SW480 (cell line): ENCODE measurements at places on chromosomes 13 and 19.

GRCh38 chr13:87999788-88000187 lies 328.6 kb downstream of the SLITRK5 start:
- no peak for DNase-seq

DNA sequence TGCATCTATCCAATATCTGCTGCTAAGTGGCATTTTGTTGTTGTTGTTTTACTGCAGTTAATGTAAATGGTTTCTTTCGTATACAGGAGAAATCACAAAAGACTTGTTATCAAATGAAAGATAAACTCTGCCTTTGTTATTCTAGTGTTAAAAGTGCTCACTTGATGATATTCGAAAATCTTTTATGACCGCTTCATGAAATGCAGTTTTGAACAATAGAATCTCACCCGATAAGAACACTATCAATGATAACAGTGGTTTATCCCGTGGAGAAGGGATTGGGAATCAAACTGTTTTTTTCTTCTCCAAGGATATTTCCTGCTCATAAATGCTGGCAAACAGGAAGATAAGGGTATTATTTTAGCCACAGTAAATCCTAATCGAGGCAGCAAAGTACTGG lies 1366.3 kb downstream of the OLFM4 start:
- DNase-seq = no peak

DNA sequence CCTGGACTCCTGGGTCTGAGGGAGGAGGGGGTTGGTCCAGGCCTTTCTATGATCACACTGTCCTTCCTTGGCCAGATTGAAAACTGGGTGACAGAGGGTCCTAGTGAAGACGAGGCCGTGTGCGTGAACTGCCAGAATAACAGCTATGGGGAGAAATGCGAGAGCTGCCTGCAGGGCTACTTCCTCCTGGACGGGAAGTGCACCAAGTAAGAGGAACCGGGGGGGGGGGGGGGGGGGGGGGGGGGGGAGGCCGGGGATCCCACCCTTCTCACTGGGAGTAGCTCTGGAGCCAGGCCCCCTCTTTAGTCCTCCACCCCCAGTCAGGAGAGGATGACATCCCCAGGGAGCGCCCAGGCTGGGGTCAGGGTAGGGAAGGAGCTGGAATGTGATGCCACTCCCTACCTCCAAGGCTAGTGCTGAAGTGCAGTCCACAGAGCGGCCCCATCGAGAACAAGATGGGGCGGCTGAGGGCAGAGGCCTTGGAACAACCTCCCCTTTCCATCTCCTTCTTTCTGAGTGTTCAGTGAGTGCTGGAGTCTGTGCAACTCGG lies 19.4 kb downstream of the CNFN start:
- no peak for DNase-seq

GRCh38 chr13:20780317-20780716 lies 6.6 kb upstream of the EEF1AKMT1 start:
- DNase-seq = no peak

DNA sequence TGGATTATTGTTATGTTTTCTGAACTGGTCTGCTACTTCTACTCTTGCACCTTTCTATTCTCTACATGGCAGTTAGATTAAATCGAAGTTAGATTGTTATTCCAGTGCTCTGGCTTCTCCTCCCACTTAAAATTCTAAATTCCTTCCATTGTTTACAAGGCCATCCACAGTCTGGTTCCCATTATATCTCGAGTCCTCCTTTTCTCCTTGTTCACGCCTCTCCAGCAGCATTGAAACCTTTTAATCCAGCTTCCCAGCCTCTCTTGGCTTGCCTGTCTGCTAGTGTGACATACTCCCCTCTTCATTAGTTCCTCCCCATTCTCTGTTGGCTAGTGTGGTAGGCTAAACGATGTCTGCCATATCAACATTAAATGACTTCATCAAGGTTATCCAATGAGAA lies 54.5 kb downstream of the DNAJC15 start:
- no peak for DNase-seq

DNA sequence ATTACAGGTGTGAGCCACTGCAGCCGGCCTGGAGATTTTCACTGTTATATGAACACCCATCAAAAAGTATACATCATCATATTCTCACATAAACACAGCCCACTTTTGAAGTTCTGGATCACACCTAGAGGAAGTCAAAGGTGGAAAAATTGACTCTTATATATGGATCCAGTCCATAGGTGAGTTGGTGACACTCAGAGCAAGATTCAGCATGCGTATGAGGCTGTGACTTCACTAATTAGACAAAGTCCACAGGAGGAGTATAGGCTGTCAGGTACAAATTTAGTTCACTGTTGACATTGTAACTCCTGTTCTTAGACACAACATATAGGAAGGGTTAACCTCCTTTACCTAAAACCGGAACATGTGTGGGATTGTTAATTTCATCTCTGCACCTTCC lies 31.4 kb upstream of the ZNF254 start:
- no peak for DNase-seq

- DNase-seq = peak; percentile 67
These were observed 647 bp upstream of the KLF12 start for GRCh38 chr13:74134777-74135325.

GRCh38 chr19:1257475-1258162 lies 9.2 kb downstream of the MIDN start:
- no peak for DNase-seq

- no peak for DNase-seq
These were observed 228.3 kb downstream of the FOXO1 start for GRCh38 chr13:40438022-40438680.

DNA sequence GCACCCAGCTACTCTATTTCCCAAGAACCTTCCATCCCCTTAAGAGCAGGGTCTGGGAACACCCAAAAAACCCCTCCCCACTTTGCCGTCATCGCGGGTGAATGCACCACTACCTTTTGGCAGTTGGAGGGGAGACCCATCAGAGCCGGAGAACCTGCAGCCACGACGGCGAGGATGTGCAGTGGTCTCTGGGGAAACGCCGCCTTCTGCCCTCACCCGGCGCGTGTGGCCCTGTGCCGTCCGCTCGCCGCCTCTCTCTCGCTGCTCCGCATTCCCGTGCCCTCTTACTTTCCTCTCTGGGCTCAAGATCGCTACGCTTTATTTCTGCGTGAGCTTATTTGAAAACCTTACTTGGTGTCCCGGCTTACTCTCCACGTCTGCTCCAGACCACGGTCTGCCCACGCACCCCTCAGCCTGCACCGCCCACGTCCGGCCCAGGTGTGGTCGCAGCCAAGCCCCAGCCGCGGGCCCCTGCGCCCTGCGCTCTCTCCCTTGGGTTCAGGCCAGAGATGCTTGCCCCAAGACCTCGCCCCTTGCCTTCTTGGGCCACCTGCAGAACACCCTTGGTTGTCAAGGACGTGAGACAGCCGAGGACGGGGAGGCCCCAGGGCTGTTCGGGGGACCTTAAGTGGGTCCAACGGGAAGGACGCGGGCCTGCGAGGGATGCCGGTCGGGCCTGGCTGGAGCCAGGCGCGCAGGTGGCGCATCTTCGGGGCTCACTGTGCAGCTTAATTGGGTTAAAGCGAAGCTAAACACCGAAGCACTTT lies 2.0 kb upstream of the MAB21L1 start:
- no peak for DNase-seq

GRCh38 chr13:20775961-20776360 lies 2.2 kb upstream of the EEF1AKMT1 start:
- DNase-seq = no peak

DNA sequence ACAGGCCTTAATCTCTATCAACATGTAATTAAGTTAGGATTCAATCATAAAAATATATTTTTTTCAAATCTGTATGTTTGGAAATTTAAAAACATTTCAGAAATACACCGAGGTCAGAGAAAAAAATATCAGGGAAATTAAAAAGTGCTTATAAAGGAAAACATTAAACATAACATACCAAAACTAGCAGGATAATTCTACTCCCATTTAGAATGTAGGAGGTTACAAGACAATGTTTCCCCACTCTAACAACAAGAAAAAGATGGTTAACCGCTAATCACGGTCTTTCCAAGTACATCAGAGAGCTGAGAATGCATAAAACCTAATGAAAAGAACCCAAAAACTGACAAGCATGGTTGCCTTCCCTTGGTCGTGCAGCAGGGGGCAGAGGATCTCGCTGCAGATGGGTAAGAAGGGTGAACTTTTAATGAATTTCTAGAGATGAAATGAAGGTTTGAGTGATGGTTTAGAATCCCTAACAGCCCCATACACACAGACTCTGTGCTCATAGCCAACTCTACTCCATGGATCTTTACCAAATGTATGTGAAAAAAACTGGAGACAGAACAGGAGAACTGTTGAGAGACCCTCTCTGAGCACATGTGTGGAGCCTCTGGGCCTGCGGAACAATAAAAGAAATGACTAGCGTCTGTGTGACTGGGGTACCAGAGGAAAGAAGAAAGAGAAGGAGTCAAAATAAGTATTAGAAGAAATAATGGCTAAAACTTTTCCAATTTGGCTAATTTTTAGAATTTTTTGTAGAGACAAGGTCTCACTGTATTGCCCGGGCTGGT lies 51.3 kb upstream of the LSM14A start:
- no peak for DNase-seq

DNA sequence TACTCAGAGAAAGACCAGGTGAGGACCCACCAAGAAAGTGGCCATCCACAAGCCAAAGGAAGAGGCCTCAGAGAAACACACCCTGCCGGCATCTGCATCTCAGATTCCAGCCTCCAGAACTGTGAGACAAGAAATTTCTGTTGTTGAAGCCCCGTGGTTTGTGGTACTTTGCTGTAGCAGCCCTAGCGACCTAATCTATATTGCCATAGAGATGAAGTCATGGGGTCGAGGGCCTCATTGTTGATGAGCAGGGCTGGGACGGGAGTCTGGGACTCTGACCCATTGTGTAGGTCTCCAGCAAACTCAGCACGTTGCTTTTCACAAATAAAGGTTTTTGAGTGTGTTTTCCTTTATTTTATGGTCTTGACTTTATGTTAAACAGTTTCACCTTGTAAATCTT lies 174.9 kb downstream of the TNFSF13B start:
- no peak for DNase-seq

- no peak for DNase-seq
These were observed 9.9 kb upstream of the PRODH2 start for GRCh38 chr19:35822579-35822978.

- no peak for DNase-seq
These were observed 191.4 kb downstream of the POSTN start for GRCh38 chr13:37407156-37407555.

DNA sequence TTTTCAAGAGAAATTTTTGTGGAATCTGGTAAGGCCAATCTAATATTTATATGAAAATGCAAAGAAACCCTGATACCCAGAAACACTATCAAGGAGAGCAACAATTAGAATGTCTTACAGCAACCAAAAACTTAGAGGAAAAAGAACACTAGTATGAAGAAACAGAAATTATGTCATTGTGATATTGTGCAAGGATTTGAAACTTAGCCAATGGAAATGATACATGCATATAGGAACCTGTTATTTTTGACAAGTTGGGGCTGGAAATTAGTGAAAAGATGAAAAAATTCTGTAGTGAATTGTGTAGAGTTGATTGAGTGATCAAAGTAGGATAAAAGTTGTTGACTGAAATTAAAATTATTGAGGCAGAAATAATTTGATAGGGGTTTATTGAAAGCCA lies 792.6 kb upstream of the SLITRK6 start:
- no peak for DNase-seq

DNA sequence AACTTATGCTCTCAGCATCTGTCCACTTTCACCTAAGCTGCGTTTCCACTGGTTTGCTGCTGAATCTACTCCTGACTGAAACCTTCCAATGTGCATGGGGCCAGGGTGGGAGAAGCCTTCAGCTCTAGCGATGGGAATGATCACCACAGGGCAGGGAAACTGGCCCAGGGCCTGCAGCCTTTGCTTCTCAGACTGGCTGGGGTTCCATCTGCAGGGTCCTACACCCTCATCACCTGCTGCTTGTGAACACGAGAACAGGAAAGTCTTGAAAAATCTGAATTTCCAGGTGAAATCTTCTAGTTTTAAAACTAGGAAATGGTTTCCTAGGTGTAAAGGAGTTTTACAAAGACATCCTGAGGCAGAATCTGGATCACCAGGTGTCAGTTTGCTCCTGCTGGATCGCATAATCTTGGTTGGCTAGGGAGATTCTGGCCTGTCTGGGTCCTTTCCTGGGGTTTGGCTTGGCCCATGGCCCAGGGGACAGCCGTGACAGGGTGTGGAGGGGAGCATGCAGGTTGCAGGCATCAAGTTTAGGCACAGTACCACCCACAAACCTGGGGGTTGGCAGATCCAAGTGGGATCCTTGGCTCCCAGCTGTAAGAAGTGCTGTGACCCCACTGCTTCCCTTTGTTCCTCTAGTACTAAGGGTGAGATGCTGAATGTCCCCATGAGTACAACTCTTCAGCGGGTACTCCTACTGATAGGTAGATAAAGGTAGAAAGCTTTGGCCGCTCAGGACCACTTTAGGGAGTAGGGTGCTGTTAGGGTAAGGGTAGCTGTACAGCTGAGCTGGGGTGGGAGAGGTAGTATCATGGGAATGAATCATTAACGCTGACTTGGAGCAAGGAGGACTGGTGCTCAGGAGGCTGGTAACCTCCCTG lies 1.8 kb upstream of the UBE2M start:
- no peak for DNase-seq

DNA sequence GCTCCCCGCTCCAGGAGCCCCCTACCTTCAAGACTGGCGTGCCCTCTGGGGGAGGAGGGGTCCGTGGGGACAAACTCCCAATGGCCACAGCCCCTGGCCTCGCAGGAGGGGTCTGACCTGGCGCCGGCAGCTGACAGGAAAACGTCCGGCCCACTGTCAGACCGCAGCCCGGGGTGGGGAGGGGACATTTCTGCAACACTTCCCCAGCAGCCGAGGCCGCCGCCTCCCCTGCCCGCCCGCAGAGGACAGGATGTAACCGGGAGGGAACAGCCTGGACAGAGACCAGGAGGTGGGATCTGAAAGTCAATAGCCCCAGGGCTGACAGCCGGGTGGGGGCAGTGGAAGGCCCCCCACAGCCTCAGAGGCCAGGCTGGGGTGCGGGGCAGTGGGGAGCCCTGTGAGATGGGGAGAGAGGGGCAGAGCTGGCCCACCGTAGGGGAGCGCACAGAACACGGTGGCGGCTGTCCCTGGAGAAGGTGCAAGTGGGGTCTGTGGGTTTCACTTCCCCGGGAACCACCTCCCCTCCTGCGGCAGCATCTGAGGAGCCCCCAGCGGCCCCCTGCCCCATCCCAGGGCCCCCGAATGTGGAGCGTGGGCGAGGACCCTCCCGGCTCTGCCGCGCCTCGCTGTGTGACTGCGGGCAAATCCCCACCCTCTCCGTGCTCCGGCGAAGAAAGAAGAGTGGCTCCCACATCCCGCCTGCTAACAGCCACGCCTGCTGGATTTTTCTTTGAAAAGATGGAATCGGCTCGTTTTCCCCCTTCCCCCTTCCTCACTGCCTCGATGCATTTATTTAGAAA lies at the start of gene PEAK3:
Gene PEAK3, minus strand, starts transcription at position 114 of the 800 bp plus-strand sequence. CDS start 1,244 bp downstream, outside the sequence.
- DNase-seq = no peak

DNA sequence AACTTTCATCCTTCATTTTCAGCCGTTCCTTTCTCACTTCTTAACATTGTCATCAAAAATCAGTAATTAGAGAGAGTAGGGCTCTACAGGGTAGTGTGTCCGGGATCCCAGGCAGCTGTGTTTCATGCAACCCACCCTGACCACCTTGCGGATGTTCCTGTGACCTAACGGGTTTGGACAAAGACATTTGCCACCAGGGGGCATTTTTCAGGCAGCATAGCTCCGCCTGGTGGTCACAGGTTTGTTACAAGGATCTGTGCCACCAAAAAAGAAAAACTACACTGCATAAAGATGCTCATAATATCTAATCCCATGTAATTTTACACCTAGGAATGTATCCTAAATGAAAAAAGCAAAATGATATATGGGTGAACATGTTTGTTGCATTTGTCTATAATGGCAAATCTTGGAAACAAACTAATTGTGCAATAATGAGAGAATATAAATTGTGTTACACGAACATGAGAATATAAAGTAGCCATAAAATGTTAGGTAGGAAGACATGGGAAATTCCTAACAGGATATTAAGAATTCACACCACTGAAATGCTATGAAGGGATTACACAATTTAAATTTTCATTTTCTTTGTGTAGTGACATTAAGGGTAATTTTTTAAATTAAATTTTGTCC lies 123.0 kb downstream of the SLC7A1 start:
- peak; percentile 59 for DNase-seq
